ENCODE measurements at places on chromosomes 1 and 21. TPM values are rescaled to one million over a fixed set of nuclear protein-coding genes. Genes with fewer than 3 reads are reported as not detected.

DNA sequence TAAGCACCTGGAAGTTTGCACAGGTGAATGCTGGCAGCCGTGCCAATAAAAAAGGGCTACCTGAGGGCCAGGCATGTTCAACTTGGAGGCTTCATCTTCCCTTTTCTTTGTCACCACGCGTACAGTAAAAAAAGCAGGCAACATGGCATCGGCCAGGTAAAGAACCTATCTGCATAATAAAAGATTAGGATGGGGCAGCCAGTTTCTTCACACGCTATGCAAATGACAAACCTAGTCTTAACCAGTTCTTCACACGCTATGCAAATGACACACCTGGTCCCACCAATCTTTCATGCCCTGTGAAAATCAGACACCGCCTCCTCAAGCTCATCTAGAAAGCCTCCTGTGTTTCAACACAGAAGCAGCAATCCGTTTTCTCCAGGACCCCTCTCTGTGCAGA is 413.4 kb downstream of the HLX start:
- no peak for DNase-seq

The OVAAL gene
- total RNA-seq, result not detected

DNA sequence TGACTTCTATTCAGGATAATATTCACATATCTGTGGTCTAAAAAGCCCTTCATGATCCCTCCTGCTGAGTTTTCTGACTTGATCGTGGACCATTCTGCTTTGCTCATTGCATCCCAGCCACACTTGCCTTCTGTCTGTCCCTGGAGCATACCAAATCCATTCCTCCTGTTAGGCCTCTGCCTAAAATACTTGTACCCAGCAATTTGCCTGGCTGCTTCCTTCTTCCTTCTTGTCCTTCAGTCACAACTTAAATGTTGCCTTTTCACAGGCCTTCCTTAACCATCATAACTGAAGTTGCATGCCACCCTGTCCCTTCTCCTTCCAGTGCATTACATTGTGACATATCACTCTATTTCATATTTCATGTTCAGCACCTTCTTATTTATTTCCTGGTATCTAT is 4.3 kb downstream of the CR2 start:
- no peak for DNase-seq

DNA sequence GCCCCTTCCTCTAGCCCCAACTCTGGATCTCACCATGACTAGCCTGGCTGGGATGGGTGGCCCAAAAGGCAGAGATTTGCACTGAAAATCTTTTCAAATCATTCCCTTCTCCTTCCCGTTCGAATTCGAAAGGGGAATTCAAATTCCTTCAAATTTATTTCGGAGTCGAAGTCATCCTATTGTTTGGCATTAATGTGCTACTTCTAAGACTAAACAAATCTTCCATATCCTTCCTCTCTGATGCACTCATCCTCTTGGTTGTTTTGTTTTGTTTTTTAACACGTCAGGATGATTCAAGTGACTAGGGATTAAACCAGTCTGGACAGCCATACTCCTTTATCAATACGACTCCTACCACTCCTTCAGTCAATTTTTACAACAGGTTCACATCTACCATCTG is 95.5 kb upstream of the SGIP1 start:
- no peak for DNase-seq

GRCh38 chr1:157403608-157404007 is 148.7 kb downstream of the FCRL5 start:
- DNase-seq, result no peak

The RSPO1 gene
- 0.50 TPM for total RNA-seq

GRCh38 chr1:27542463-27543273 is 52.7 kb upstream of the WASF2 start:
- DNase-seq, result peak; percentile 31
